Activated CD8-positive, alpha-beta memory T cell treated with anti-CD3 and anti-CD28 coated beads, Interleukin-2, amount 50 U/mL, for 48 hours (primary cell): ENCODE measurements at places on chromosomes 1 and 21.
A peak's percentile ranks its signal among the peaks of the same experiment; 100 is the strongest.

GRCh38 chr1:87513966-87514660, 185.4 kb downstream of the LMO4 start:
- DNase-seq, result no peak

DNA sequence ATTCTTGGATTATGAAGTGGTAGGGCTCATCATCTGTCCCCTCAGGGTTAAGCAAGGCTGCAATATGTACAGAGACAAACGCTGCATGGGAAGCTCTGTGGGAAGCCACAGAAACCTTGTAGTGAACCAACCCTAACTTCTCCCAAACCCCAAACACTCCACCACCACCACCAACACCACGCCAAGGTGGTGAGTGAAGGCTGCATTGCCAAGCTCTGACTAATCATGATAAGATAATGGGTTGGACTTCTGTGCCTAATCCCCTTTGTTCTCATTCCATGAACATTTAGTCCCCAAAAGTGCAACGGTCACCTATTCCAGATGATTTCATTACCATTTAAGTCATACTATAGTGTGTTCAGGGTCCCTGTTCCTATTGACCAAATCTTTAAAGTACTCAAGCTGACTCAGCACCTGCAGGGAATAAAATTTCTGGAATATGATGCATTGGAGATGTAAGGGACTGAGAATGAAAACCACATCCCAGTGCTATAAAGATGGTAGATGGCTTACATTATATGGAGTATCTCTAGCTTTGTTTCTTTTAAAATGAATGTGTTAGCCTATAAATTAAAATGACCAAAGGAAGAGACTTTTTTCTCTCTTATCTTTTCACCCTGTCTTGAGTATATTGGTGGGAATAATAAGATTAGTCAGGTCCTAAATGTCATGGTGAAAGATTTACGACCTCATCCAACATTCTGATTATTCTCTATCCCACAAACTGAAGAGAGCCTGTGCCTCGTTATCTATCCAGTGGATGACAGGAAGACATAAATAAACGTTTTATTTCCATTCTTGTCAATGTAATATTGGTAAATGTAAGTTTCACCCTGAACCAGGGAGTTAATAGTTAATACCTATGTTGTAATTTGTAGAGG, 22.6 kb upstream of the PLD5 start:
- DNase-seq, result no peak

GRCh38 chr1:208895181-208895580, 651.0 kb upstream of the PLXNA2 start:
- DNase-seq, result no peak

DNA sequence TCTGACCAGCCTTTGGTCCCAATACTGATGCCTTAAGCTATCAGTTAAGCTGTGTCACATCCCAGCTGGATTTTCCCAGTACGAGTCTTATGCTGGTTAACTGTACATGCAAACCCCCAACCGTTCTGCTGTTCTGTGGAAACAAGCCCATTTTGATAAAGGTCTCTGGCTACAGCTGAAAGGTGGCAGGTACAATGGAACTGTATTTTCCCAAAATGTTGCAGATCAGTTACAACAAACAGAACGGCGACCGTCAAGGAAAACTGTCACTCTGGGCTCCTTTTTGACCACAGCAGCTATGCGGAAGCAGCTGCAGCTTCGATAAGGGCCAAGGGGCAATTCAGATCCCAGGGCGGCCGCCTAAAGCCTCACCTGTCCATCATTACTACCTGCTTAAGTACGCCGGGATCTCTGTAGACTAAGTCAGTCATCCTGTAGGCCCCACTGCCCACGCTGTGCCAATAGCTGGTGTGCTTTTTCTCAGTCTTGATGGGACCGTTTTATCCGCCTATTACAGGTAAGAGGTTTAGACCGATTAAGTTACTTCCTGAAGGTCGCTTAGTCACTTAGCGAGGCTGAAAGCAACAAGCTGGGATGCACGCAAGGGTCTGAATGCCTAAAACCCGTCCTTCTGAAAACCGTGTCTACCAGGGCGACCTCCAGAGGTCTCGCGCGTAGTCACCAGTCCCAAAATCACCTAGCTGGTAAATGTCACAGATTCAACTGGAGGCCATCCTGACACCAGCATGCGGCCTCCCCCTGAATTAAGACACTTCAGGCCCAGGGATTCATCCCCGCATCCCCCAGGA, 11.1 kb upstream of the RAB42 start:
- no peak for DNase-seq

DNA sequence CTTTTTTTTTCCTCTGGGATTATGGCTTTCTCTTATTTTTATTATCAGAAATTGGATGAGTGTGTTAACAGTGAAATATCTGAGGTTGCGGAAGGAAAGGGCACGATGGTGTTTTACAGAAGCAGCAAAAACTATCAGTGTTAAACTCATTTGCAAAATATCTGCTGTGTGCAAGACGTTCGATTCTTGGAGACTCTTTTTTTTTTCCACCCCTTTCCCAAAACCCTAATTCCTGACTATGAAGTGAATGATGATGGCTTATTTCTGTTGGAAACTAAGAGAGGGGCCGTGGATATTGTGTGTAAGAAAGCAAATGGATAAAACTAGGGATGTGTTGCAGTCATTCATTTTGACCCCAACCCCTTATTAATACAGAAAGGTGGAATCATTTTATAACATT, 677 bp downstream of the NCAM2 start:
- no peak for DNase-seq

DNA sequence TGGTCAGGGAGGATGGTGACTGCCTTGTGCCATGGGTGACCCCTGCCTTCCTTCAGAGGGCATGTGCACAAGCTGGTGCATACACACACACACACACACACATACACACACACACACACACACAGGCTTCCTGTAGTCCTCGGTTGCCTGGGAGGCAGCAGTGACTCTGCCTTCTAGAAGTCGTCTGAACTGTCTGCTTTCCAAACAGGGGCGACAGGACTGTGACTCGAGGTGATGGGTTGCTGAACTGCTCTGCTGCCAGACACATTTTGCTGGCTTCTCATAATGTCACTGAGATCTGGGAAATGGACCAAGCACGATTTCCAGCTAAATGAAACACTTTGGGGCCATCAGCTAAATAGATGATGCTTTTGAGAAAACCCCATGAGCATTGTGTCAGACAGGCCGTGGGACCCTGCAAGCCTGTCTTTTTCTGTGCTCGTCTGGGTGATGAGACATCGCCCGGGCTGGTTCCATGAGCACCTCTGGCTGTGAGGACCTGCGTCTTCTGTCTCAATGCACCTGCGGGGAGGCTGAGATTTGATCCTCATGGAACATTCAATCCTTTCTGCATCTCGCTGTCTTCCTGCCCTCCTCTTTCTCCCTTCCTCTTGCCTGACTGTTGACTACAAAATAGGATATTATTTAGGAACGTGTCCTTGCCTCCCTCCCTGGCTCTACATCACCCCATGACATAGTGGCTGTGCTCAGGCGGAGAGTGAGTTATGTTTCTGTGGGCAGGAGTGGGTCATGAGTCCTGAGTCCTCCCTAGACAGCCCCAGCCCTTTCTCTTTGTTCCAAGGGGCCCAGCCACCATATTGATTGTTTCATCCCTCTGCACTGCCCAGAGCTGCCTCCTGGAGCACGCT, 436.8 kb downstream of the CAMTA1 start:
- no peak for DNase-seq

DNA sequence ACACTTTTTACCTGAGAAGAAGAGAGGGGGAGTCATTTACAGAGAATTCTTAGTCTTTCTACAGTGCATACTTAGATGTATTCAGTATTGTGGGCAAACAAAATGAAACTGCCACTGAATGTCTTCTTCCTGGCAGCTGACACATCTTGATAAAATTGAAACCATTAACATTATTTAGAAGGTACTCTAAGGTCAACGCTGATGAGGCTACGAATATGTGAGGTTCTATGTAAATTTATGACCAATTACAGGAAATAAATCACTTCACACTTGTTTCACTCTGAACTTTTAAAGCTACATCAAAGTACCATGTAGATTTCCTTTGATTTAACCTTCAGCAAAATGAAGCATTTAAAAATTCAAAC, 51.3 kb upstream of the GFI1 start:
- no peak for DNase-seq

GRCh38 chr1:3313576-3313950, 140.9 kb upstream of the ARHGEF16 start:
- DNase-seq, result no peak

- no peak for DNase-seq
Measured at GRCh38 chr1:203475012-203475981, at the start of gene PRELP. Gene PRELP, plus strand, starts transcription at chr1:203475806. Its CDS starts 7,379 bp downstream, at chr1:203483185.

GRCh38 chr1:76961181-76961819, 94.0 kb downstream of the ST6GALNAC5 start:
- no peak for DNase-seq

GRCh38 chr1:29574871-29575270, 338.5 kb downstream of the PTPRU start:
- DNase-seq, result no peak

DNA sequence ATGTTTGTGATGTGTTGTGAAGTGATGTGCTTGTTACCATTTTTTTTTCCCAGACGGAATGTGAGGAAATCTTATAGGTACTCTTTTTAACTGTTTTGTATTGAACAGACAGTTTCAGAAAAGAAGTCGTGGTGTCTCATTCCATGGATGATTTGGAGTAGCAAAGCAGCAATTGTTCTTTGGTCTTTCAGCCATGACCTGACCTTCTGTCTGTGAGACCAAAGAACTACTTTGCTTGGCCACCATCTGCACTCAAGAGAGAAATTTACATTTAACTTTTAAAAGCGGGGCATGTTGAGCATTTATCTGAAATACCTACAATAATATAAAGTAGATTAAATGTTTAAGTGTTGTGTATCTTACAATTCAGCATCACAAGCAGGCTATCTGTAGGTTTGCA, 90.2 kb downstream of the SDCCAG8 start:
- DNase-seq, result no peak

- DNase-seq, result no peak
Measured at GRCh38 chr21:45217010-45217409, 70.7 kb downstream of the POFUT2 start.

DNA sequence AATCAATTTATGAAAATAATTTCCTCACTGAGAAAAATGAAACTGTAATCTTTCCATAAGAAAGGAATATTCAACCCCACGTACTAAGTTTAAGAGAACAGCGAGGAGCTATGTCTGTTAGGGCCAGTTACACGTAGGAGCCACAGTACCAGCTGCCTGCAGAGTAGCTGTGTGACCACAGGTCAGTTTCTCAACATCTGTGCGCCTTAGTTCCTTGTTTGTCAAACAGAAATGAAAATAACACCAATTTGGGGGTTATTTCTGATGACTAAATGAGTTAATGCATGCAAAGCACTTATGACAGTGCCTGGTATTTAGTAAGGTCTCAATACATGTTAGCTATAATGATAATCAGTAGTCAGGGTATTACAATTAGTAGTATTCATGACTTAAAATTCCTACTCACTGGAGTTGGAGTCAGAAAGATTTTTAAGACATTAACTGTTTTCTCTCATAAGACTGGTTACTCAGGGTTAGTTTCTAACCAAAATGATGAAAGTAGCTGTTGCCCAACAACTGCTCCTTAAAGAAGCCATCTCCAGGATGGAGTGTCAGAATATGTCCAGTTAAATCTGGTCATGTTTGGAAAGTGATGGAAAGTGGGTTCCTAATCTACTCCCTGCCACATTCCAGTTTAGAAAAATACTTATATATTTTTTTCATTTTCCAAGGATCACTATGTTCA, 85.8 kb upstream of the ZNF648 start:
- no peak for DNase-seq

DNA sequence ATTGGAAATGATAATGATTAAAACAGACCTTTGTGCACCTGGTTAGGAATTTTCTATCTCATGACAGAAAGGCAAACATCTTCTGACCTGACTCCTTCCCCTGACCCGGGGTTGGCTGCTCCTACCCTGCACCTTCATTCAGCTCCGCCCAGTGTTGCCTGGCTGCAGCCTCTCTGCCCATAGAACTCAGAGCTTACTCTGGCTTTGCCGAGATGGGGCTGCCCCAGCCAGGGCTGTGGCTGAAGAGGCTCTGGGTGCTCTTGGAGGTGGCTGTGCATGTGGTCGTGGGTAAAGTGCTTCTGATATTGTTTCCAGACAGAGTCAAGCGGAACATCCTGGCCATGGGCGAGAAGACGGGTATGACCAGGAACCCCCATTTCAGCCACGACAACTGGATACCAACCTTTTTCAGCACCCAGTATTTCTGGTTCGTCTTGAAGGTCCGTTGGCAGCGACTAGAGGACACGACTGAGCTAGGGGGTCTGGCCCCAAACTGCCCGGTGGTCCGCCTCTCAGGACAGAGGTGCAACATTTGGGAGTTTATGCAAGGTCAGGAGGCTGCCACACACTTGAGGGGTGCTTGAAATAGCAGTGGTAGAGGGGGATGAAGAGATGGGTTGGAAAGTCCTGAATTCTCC, at the start of gene DIO1:
TSS of gene DIO1 (plus strand) at position 189 of the 638 bp plus-strand sequence. CDS start at position 213, 24 bp downstream.
- no peak for DNase-seq

DNA sequence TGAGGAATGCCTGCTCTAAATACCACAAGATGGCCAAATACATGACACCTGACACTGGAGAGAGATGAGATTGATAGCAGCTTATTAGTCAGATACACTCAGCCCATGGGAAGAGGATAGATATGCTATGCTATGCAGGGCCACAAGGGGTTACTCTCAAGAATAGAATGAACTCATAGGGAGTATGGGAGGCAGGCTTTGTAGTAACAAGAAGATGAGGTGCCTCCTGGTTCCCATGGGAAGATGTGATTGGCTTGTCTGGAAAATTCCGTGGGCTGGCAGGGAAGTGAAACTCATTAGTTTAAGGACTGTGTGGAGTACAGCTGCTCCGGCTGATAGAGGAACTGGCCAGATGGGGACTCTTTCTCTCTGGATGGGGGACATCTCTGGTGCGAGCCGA, 16.5 kb downstream of the CCDC30 start:
- no peak for DNase-seq

GRCh38 chr1:101366513-101367215, 129.8 kb downstream of the S1PR1 start:
- no peak for DNase-seq

DNA sequence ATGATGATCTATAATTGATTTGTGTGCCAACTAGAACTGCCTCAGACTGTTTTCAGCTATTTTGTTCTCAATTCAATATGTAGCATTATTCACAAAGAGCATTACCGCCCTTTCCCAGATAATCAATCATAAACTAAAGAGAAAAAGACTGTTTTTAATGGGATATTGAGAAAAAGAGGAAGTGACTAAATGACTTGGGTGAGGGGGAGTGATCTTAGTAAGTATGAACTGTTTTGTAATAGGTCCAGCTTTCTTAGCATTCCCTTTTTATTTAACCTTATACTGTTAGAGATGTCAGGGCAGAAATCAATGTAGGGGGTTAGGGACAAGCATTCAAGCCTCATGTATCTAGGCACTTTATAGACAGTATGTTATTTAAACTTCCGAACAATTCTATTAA, 157.8 kb upstream of the DPYD start:
- DNase-seq, result no peak

GRCh38 chr1:193306430-193306829, 120.0 kb upstream of the B3GALT2 start:
- DNase-seq, result no peak

- peak; percentile 95 for DNase-seq
Measured at GRCh38 chr1:1033009-1033587, 13.2 kb downstream of the AGRN start.

- no peak for DNase-seq
Measured at GRCh38 chr1:38291906-38292521, 245.4 kb upstream of the POU3F1 start.

GRCh38 chr1:211566431-211567025, 12.4 kb downstream of the SLC30A1 start:
- no peak for DNase-seq
